ENCODE measurements at places on chromosomes 1 and 21.

DNA sequence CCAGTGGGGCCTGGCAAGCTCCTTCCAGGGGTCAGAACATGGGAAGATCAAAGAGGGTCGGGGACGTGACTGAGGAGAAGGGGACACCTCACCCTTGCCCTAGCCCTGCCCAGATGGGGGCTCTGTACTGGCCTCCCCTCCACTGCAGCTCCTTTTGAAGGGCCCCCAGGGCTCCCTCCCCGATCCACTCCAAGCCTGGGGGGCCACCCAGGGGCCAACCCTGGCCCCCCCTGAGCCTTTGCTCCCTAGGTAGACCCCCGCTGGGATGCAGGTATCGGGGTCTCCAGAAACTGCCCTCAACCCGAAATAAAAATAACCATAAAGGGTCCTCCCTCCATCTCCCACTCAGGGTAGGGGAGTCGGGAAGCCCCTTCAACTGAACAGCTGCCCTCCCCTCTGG, 37.4 kb upstream of the FAM131C start:
- DNase-seq, result no peak

DNA sequence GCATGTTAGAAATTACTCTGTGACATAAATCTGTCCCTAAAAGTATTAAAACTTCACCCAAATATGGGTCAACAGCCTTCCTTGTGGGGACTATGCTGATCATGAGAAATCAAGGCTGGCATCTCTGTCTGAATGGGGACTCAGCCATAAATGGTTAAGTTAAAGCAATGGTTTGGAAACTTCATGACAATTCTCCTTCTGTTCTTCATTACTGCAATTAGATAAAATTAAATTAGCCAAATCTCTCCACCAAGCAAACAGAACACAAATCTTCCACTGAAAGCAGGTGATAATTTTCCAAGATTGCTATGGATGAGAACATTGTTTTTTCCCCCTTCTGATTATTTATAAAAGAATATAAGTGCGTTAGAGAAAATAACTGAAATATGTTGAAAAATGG, 346.1 kb downstream of the KCNH1 start:
- no peak for DNase-seq

DNA sequence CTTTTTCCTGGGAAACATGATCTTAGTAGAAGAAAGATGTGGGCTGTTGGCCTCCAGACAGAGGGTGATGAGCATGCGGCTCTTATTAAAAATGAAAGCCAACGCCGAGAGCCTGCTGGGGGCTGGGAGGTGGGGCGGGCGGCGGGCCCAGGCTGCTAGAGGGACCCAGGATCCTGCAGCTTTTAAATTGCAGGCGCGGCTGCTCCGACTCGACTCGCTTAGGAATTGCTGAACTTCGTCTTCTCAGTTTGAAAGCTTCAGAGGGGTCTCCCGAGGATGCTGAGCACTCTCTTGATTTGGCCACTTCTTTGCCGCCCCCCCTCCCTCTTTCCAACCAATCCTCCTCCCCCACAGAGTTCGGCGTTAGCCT, 1.2 kb downstream of the AGPAT3 start:
- DNase-seq, result no peak

DNA sequence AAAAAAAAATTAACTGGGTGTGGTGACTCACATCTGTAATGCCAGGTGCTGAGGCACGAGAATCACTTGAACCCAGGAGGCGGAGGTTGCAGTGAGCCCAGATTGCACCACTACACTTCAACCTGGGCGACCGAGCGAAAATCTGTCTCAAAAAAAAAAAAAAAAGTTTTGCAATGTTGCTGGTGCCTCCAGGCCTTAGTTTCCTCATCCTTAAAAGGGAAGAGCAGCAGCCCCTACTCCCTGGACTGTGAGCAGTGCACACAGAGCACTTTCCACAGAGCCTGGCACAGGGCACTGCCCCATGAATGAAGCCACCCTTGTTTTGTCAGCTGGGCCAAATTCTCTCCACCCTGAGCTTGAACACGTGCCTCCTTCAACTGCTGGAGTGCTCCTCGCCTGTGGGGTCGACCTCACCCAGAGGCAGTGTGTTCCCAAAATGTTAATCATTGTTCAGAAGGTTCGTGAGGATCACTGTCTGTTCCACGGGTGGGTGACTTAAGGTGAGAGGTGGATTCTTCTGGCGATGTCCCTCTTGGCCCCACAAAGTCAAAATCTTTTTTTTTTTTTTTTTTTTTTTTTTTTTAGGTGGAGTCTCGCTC, 152.1 kb upstream of the TMEM51 start:
- DNase-seq, result no peak

Measured in activated T-helper 1 cell treated with Interleukin-2 at 50 U/mL for 16 hours (primary cell).